ENCODE measurements at places on chromosomes 7 and 10. TPM values are rescaled to one million over a fixed set of nuclear protein-coding genes. Genes with fewer than 3 reads are reported as not detected.

GRCh38 chr10:2387672-2388071 is 650.3 kb upstream of the ADARB2 start:
- no peak overlapping the region for H3K27ac ChIP-seq
- H3K4me3 ChIP-seq, result no peak overlapping the region
- DNase-seq, result no peak

DNA sequence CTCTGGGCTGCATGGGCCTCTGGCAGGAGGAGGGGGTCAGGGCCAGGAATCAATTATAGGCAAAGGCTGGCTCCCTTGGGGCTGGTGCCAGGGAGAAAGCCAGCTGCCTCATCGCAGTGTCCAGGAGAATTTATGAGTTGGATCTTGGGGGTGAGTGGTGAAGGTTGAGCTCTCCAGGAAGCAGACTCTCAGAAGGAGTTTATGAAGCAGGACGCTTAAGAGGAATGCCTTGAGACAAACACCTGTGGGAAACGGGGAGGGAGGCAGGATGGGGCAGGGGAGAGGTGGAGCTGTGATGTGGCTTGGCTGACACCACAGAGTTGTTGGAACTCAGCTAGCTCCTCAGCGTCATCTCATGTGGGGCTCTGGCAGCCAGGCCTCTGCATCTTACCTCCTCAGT is 428.5 kb downstream of the RPS24 start:
- H3K27me3 ChIP-seq, result no peaks in the 10 kb centered on the region
- no peak overlapping the region for H3K27ac ChIP-seq
- H3K4me3 ChIP-seq, result no peak overlapping the region
- no peaks in the 10 kb centered on the region for H3K36me3 ChIP-seq

DNA sequence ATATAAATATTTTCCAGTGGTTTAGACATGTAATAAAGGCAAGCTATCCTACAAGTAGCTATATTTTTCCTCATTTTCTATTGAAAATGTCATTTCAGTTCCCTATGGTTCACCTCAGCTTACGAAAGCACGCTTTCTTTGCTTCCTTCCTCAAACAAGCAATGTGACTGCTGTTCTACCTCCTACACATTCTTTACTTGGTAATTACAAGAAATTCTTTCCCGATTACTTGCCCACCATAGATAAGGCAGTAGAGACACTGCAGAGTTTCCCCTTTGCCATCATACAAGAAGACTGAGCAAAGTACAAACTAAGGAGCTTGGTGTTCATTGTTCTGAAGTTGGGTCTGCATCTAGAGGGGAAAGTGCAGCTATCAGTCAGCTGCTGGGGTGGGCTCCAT is 249.4 kb downstream of the CRPPA start:
- H3K4me1 ChIP-seq, result no peaks in the 10 kb centered on the region
- H3K36me3 ChIP-seq, result no peaks in the 10 kb centered on the region
- DNase-seq, result no peak

DNA sequence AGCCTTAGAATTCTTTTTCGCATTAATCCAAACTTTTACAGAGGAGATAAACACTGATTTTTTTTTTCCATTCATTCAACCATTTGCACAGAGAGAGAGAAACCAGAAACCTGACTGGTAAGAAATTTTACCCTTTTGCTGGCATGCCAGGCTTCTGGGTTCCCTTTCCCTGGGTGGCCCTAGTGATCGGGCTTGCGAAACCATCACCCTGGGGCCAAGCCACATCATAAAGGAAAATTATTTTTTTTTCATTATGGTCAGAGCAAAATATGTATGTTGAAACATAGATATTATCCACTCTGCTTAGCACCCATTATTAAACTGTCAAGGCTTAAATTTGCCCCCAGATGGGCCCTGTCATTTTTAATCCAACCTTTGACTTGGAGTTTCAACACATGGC is 55.4 kb upstream of the INHBA start:
- DNase-seq, result no peak
- no peak overlapping the region for H3K4me3 ChIP-seq
- no peaks in the 10 kb centered on the region for H3K4me1 ChIP-seq
- H3K27me3 ChIP-seq, result no peaks in the 10 kb centered on the region
- H3K36me3 ChIP-seq, result no peaks in the 10 kb centered on the region
- H3K27ac ChIP-seq, result no peak overlapping the region

The OR13A1 gene
- total RNA-seq, result not detected
